Endodermal cell (in vitro differentiated cells): ENCODE measurements at places on chromosomes 13 and 19.

DNA sequence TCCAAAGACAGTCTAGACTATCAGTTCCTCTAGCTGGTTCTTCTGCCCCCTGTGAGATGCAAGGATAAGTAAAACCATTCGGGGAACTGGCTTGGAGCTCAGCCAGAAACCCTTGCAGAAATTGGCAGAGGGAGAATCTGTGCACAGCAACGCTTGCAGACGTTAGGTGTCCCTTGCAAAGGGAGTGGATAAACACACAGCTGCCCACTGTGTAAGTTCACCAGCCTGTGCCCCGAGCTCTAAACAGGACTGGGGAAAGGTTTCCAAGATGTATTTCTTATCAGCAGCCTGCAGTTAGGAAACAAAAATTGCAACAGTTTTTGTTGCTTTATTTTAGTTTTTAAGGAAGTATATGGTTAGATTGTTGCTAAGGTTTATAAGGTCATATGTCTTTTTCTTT is 19.0 kb upstream of the ADGRE1 start:
- no peak for DNase-seq

DNA sequence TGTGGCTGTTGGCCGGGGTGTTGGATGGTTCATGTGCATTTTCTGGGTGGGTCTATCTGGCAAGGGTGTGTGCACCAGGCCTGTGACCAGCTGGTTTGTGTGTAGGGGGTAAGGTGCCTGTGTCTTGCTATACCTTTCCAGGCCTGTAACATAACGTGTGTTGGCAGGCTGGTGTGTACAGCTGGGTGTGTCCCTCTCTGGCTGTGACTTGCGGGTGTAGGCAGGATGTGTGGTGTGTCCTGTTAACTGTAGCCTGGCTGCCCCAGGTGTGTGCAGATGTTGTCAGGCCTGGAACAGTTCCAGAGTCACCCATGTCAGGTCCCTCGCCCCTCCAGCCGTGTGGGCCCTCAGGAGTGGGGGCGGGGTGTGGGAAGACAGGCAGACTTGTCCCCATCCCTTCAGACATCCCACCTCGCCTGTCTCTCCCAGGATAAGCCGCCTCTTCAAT is 9.8 kb downstream of the KCTD15 start:
- no peak for DNase-seq

- DNase-seq: no peak
These were observed 267.1 kb upstream of the EDNRB start for GRCh38 chr13:78185700-78186099.

GRCh38 chr19:1938071-1938470 is 2.9 kb upstream of the CSNK1G2 start:
- DNase-seq: no peak

DNA sequence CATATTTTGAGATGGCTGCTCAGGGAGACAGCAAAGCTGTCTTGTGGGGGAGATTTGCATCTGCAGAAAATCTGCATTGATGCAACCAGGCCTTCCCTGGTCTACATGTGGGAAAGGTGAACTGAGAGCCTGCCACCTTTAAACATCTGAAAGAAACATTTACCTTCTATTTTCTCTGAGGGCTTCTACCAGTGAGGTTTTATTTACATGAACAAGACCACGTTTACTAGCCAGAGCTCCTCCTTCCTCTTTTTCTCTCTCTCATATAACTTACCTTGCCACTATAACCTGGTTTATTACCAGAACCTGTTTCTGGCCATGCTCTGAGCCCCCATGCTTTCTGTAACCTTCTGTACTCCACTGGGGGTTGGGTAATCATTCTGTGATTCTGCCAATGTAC is 14.4 kb upstream of the RUBCNL start:
- no peak for DNase-seq

GRCh38 chr13:44232774-44233173 is 140.8 kb upstream of the SERP2 start:
- DNase-seq: no peak

- no peak for DNase-seq
These were observed 336.6 kb downstream of the TEX29 start for GRCh38 chr13:111657013-111657412.

DNA sequence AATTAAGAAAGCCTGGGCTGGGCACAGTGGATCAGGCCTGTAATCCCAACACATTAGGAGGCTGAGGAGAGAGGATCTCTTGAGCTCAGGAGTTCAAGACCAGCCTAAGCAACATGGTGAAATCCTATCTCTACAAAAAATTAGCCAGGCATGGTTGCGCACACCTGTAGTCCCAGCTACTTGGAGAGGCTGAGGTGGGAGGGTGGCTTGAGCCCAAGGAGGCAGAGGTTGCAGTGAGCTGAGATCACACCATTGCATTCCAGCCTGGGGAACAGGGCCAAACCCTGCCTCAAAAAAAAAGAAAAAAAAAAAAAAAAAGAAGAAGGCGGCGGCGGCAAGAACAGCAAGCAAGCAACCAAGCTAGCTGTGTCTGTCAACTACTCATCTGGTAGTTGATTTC is 26.7 kb downstream of the TSC22D1 start:
- DNase-seq: no peak

DNA sequence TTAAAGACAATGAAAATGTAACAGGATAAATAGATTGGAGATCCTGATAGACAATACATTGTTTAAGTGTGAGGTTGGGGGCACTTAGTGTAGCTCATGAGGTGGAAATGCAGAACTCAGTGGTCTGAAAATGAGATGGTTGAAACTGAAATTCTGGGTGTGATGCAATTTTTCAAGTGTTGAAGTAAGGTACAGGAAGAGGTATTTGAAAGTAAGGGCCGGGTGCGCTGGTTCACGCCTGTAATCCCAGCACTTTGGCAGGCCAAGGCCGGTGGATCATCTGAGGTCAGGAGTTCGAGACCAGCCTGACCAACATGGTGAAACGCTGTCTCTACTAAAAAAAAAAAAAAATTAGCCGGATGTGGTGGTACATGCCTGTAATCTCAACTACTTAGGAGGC is 113.0 kb downstream of the UFM1 start:
- no peak for DNase-seq

GRCh38 chr13:91017031-91017668 is 330.3 kb upstream of the MIR17HG start:
- peak; percentile 87 for DNase-seq

DNA sequence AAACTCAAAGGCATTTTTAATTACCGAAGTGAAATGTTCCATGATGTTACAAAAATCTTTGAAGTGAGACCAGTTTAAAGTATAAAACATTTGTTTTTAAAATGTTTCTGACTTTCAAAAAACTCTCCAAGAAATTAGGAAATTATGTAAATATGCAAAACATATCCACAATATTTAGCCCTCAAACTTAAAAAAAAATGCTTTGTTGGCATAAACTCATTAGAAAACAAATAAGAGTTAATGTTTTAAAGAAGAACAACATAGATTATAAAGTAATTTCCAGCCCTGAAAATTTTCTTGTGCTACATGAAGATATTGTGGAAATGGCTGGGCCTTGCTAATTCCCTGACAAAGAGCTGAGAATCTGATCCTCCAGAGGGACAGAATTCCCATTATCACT is 199.7 kb upstream of the STARD13 start:
- no peak for DNase-seq

- DNase-seq: peak; percentile 84
These were observed 4.2 kb upstream of the ZSCAN4 start for GRCh38 chr19:57664269-57665127.

- DNase-seq: peak; percentile 82
These were observed 17.6 kb downstream of the ELL start for GRCh38 chr19:18503971-18504885.

DNA sequence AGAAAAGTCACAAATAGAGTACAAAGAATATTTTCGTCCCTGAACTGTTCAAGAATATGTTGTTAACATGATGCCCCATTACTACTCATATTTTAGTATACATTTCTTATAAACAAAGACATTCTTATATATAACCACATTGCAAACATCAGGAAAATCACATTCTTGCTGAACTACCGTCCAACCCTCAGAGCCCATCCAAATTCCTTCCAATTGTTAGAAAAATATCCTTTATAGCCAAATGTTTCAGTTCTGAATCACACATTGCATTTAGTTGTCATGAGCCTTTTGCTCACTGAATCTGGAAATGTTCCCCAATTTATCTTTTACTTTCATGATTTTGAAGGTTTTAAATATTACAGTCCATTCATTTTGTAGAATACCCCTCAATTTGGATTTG is 467.8 kb upstream of the ARGLU1 start:
- DNase-seq: no peak

- DNase-seq: peak; percentile 77
These were observed 73.2 kb upstream of the MEDAG start for GRCh38 chr13:30832845-30833332.

DNA sequence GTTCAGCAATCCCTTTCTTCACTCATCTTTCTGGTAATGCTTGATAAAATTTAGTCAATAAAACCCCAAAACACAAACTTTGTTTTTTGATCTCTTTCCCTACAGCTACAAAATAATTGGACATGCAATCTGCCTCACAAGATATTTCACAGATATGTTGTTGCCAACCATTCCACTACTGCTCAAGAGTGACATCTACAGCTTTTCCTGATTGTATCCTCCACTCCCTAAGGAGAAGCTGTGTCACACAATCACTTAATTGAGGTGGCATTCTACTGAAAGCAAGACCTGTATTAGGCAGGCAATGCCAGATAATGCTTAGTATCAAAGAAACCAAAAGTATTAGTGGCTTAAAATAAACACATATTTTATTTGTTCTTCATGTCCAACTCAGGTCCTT is 1646.2 kb upstream of the SPRY2 start:
- no peak for DNase-seq

DNA sequence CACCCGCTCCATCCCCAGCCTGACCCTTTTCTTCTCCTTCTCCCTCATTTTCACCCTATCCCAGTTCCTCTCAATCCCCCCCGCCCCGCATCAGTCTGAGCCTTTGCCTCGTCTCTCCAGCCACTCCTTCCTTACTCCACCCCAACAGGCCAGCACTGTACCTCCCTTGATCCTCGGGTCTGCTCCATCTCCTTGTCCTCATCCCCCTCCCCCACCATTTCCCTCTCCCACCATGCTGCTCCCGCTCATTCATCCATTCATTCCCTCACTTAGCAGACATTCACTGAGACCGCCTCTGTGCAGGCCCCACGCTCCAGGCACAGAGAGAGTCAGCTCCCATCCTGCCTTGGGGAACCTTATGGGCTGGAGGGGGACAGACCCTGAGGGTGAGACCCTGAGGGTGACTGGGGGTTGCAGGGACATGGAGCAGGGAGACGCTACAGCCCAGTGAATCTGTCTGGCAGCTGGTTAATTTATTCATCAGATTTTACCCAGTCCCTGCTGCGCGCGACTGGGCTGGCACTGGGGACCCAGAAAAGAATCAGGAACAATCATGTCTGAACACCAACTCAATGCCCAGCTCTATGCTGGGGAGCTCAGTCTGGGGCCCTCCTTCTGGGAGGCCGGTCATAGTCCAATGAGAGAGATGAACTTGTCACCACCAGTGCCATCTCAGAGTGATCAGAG is 881 bp downstream of the ARHGAP33 start:
- no peak for DNase-seq

DNA sequence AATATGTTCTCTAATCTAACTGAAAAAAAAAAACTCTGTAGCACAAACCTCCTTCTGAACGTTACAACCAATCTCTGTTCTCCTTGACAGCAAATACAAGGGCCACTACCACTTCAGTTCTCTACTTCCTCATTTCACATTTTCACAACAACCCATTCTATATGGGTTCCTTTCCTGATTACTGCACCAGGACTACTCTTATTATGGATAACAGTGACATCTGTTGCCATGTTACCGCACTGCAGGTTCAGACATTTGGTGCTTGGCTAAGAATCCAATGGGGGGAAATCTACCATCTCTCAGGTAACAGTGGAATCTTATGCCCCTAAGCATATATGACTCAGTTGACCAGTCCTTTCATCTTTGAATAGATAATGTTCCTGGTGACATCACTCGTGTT is 11.6 kb upstream of the FPR3 start:
- DNase-seq: peak; percentile 52

GRCh38 chr19:35458731-35459391 is 10.8 kb downstream of the FFAR2 start:
- DNase-seq: no peak

- DNase-seq: peak; percentile 76
These were observed at the start of gene EBI3 for GRCh38 chr19:4229179-4229931. TSS of gene EBI3 (plus strand) at chr19:4229523. CDS start at chr19:4229551, 28 bp downstream.

GRCh38 chr19:35995048-35995993 is at the start of gene SDHAF1:
TSS of gene SDHAF1 (plus strand) at chr19:35995188. CDS start at chr19:35995275, 87 bp downstream.
- DNase-seq: peak; percentile 98

GRCh38 chr19:49114630-49115363 is 627 bp downstream of the LIN7B start:
- peak; percentile 88 for DNase-seq

DNA sequence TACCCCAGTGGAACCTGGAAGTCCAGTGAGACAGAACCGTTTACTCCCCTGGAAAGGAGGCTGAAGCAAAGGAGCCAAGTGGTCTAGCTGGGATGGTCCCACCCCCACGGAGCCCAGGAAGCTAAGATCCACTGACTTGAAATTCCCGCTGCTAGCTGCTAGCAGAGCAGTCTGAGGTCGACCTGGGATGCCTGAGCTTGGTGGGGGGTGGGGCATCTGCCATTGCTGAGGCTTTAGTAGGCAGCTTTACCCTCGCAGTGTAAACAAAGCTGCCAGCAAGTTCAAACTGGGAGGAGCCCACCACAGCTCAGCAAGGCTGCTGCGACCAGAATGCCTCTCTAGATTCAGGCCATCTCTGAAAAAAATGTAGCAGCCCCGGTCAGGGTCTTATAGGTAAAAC is 437.0 kb downstream of the SUCLA2 start:
- DNase-seq: peak; percentile 84

GRCh38 chr19:14440049-14440448 is 6.9 kb downstream of the PKN1 start:
- no peak for DNase-seq

DNA sequence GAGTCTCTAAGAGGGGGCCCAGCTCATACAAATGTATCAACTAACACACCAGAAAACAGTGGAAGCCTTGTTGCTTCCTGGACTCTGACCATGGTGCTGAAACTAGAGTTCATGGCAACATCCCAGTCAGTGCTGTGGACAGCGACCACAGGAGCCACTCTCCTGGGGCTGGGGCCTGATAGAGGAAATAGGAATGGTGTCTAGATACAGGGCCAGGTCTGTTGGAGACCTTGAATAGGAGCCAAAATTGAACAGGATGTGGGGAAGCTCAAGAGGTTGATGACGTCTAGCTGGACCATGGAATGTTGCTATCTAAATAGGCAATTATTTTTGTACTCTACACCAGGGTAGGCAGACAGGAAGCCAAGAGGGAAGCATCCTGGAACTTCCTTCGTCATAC is 21.7 kb downstream of the LILRB4 start:
- DNase-seq: peak; percentile 65

- DNase-seq: no peak
These were observed 88.8 kb downstream of the KCTD12 start for GRCh38 chr13:76797361-76797760.

- DNase-seq: no peak
These were observed 159.3 kb downstream of the UGGT2 start for GRCh38 chr13:95893861-95894260.
